Anterior cingulate cortex (tissue), 58 donors: ENCODE measurements at places on chromosomes 16 and 17.

GRCh38 chr17:20116683-20117309, 107.6 kb downstream of the SPECC1 start:
- DNase-seq = no peak

DNA sequence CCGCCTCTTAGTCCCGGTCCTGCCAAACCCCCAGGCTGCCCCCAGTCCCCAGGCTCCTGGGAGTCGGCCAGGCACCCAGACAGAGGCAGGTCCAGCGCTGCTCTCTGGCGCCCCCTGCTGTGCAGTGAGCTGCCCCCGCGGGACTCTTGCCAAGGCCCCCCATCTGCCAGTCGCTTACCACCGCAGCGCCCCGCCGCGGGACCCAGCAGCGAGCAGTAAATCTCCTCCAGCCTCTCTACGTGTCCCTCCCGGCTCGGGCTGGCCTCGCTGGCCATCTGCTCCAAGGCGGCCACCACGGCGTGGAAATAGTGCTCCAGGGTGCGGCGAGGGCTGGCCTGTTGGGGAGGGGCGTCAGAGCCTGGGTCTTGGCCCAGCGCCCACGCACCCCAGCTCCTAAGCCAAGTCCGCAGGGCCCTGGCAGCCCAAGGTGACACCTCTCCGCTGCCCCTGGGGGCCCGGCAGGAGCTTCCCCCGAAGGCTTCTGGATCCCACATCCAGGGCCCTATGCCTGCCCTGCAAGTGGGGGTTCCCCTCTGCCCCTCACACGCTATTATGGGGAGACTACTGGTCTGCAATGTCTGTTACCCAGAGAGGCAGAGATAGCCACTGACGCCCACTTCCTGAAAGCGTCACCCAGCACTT, 33.7 kb upstream of the MFSD6L start:
- DNase-seq = no peak

DNA sequence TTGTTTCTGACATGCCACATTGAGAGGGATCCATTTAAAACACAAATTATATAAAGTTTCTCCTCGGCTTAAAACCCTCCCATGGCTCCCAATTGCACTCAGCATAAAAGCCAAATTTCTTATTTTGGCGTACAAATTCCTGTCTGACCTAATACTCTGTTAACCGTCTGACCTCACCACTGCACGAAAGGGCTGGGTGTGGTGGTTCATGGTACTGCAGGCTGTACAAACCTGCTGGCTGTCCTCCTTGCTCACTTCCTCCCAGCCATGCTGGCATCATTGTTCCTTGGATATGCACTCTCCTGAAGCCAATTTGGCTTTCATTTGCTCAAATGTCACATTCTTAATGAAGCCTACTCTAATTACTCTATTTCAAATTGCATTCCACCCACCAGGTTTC, 301.6 kb upstream of the C16orf82 start:
- no peak for DNase-seq

DNA sequence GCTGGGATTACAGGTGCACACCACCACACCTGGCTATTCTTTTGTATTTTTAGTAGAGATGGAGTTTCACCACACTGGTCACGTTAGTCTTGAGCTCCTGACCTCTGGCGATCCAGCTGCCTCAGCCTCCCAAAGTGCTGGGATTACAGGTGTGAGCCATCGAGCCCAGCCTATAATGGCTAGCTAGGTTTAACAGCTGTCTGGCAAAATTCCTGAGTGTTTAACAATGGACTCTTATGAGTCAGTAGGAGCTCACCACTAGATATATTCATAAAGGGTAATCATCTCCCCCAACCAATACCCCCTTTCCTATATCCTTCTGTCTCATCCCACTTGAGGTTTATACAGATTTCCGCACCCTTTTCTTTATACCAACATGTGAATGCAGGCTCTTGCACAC, 91.5 kb upstream of the CDH13 start:
- DNase-seq = no peak

- no peak for DNase-seq
Measured at GRCh38 chr17:39079836-39080235, 71.6 kb downstream of the PLXDC1 start.
